Skeletal muscle cell (primary cell): ENCODE measurements at places on chromosomes 2 and 18.

- no peak for DNase-seq
Observed at GRCh38 chr2:190655570-190655969, 6.7 kb downstream of the NAB1 start.

GRCh38 chr18:58454406-58455061, 174.4 kb downstream of the ALPK2 start:
- no peak for DNase-seq

GRCh38 chr2:31383471-31384153, 30.9 kb downstream of the XDH start:
- peak; percentile 20 for DNase-seq

- no peak for DNase-seq
Observed at GRCh38 chr18:55395799-55396198, 192.2 kb downstream of the TCF4 start.

DNA sequence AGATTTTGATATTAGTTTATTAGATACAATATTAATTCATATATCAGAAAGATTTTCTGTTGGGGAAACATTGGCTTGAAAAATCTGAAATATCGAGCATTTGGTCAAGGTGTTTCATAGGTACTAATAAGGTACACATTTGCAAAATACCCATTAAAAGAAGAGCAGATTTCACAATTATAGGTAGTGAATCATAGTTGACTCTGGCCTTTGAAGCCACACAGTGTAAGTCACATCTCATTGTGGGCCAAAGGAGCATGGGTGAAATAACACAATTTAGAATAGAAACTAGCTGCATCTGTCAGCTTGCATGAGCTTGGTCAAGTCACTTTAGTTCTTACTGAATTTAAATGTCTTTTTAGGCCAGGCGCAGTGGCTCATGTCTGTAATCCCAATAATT, 4.9 kb downstream of the KDM3A start:
- DNase-seq = no peak

GRCh38 chr2:88697370-88698026, 6.0 kb downstream of the RPIA start:
- no peak for DNase-seq

DNA sequence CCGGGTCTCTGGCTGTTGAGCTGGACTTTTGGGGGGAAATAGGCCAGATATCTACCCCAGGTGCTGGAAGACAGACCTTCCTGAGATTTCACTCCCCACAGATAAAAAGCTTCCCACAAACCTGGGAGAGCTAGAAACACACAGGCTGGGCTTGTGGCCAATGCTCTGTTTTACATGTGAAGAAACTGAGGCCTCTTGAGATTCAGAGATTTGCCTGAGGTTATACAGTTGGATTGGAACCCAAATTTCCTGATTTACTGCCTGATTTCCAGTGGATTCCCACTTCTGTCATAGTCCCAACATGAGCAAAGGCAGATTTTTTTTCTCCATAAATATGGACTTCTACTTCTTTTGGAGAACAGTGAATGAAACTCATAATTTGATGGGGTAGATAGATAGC, 360.2 kb downstream of the SETBP1 start:
- no peak for DNase-seq

DNA sequence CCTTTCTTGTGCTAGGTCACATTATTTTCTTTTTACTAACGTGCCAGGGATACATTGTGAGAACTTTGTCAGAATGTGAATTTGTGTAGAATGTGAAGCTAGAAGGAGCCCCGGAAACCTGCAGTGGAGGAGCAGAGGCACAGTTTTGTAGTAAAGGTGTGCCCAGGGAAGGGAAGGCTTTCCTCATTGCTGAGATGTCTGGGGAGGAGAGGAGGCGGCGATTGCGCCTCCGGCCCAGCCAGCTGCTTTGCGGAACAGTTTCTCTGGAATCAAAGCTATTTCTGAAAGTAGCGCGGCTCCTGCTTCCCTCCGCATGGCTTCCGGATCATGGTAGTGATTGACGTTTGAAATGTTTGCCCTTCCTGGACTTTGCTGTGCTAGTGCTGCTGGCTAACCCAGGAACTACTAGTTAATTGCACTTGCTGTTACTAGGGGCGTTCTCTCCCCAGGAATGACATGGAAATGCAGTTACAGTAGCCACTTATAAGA, 83.1 kb upstream of the RBM44 start:
- DNase-seq = no peak

DNA sequence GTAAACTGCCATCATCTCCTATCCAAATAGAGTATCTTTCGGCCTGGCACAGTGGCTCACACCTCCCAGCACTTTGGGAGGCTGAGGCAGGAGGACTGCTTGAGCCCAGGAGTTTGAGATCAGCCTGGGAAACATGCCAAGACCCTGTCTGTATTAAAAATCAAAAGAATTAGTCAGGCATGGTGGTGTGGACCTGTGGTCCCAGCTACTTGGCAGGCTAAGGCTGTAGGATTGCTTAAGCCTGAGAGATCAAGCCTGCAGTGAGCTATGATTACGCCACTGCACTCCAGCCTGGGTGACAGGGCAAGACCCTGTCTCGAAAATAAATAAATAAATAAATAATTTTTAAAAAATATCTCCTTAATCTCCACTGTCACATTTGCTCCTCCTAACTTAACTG, 14.7 kb upstream of the ARPC2 start:
- no peak for DNase-seq

DNA sequence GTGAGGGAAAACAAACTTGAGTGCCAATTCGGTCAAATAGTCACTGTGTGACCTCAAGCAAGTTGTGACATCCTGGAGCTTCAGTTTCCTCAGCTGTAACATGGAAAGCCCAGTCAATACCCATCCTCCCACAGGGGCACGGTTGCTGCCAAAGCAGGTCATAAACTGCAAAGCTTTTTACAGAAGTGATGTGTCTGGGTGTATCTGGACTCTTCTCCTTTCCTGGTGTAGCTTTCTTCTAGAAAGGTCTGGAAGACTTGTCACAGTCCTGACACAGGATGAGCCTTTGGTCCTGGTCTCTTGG, 4.2 kb upstream of the AFF3 start:
- DNase-seq = no peak

DNA sequence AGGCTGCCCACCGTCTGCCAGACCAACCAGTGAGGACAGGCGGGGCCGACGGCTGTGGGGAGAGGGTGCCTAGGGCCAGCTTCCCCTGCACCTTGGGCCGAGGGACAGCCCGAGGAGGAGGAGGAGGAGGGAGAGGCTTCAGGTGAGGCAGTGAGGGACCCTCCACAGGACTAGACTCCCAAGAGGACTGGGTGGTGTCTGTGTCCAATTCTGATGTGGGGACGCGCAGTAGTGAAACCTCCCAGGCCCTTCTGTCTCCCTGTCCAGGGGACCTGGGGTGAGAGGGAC, 19.8 kb upstream of the ASB1 start:
- no peak for DNase-seq

- DNase-seq = peak; percentile 32
Observed at GRCh38 chr2:197121756-197122385, 188.7 kb downstream of the ANKRD44 start.

DNA sequence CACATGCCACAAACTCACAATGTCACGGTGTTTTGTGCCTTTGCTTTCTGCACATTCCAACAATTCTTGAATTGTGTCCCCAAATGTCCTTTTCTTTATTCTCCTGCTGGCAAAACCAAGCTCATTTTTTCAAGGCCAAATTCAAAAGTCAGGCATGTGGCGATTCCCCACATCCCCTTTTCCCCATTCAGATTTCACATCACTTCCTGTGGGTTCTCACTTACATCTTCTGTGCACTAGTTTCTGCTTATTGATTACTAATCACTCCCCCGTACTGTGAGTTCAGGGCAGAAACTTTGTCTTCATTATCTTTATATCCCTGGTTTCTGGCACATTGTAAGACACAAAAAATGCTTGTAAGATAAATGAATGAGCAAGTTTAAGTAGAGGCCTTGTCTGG, 69.2 kb downstream of the AP1S3 start:
- DNase-seq = no peak

DNA sequence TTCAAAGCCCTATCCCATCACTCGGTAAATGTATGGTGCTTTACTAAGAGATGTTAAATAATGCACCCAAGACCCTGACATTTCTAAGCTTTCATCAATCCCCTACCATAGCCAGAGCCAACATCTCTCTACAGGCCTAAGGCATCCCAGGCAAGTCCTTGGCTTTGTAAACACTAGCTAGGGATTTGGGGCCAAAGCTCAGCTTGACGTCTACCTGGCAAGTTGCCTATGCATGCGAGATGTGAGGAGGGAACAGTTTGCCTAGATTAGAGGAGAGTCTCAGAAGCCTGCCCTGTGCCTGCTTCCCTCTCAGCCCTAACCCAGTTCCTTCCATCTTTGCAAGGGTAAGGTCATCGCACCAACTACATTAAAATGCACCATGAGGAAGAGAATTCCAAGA, 221.5 kb upstream of the NCKAP5 start:
- DNase-seq = no peak

GRCh38 chr18:11517704-11518103, 91.7 kb upstream of the SLC35G4 start:
- DNase-seq = no peak

DNA sequence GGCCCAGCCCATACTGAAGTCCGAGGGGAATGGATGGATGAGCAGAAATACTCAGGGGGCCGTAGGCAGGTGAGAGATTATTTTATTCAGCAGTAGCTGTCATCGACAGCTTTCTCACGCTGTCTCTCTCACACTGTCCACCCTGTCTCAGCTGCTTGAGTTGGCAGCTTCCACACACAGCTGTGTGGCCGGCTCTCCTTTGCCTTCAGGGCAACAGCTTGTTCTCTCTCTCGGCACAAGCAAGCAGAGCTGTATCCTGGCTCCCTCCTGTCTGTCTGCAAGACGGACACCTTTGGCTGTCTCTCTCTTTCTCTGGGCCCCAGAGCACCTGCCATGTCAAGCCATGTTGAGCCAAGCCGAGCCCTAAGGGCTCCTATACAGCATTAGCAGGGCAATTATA, 9.8 kb upstream of the PAPOLG start:
- DNase-seq = peak; percentile 14

DNA sequence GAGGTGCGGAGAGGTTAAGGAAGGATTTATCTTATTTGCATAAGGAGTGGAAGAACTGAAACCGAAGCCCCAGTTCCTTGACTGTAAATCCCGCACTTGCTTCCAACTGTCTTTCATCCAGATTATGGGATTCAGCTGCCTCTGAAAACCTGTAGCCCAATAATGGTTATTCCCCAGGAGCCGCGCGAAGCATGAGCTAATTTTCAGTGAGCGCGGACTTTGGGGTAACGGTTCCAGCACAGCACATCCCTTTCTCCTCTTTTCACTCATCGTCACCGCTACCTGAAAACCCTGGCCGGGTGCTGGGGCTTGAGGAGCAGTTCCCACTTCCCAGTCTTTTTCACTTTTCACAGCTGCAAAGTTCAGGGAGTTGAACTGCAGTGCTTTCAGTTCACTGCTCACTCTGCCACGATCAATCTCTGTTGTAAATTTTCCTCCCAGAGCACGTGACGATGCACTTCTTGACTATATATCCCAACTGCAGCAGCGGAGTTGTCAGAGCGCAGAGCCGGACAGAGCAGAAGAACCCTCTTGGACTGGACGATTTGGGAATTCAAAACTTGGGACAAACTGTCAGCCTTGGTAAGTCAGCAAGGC, at the start of gene KCNE4:
TSS of gene KCNE4 (plus strand) at position 498 of the 597 bp plus-strand sequence. CDS start 641 bp downstream, outside the sequence.
- DNase-seq = peak; percentile 75

DNA sequence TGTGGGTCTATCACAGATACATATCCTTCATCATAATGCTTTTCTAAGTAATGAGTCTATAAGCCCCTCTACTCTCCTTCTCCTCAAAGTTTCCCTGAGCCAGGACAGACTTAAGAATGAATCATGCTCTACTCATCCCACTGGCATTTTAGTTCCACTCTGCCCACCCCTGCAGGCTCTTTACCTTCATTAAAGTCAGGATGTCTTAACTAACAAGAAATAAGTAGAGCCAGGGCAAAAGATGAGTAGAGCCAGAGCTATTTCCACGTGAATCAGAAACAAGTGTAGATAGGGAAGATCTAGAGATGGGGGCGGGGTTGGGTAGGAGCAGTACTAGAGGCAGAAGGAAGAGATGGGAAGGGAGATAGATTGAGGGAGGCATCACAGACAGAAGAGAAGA, 790.5 kb downstream of the RNF144A start:
- DNase-seq = peak; percentile 41

DNA sequence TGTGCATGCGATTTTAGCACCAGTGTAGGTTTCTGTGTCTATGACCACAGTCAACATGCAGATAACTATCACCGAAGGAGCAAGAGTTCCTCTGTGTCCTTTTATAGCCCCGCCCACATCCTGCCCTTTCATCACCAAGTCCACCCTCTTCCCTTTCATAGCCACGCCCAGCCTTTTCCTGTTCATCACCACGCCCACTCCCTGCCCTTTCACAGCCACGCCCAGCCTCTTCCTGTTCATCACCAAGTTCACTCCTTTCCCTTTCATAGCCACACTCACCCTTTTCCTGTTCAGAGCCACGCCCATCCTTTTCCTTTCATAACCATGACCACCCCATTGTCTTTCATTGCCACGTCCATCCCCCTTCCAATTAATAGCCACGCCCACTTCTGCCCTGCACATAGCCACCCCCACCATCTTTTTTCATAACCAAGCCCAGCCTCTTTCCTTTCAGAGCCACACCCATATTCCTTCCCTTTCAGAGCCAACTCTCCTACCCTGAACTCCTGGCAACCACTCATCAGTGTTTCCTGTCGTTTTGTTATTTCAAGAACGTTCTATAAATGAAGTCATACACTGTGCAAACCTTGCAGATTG, 273.9 kb downstream of the MYT1L start:
- DNase-seq = peak; percentile 69

- no peak for DNase-seq
Observed at GRCh38 chr2:118190474-118190873, 102.2 kb downstream of the INSIG2 start.

DNA sequence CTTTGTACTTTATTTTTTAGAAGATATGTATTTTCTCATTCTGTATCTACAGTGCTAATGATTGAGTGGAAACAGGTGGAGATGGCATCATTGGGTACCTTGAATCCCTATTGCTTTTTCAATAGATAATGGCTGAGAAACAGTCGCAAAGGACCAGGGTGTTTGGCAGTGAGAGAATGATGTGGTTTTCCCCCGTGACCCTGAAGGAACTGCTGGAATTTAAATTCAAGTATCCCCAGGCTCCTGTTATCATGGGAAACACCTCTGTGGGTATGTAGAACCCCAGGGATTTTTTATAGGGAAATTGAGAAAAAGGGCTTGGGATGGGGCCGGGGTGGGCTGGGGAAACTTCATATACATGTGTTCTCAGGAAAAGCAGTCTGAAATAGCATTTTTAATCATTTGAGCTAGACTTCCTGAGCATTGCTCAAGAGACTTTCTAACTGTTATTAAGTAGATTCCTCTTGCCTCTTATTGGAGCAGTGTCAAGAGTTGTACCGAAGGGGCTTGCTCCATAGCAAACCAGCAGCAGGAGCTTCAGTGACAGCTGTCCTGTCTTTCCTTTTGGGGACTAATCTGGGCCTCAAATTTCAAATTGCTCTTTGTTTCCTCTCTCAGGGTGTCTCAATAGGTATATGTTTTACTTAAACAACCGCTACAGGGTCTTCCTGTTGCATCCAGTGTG, 18.9 kb downstream of the AOX1 start:
- peak; percentile 34 for DNase-seq

DNA sequence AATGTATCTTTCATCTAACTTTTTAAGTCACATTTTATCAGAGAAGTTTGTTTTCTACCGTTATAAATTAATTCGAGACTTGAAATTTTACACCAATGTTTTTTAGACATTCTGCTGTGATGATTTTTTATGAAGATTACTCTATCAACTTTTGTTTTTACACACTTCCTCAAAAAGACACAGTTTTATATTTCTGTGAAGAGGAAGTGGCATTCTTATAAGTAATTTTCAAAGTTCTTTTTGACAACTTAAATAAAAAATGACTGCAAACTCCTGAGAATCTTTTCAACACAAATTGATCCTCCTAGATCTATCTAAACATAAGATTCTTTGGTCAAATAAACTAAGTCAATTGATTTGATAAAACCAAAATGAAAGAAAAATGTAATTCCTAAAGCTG, 13.7 kb downstream of the ANKRD44 start:
- no peak for DNase-seq
